ENCODE measurements at places on chromosomes 4 and X.

GRCh38 chrX:1475481-1475880, 22.8 kb upstream of the ASMTL start:
- DNase-seq: no peak

GRCh38 chrX:31837445-31838049, 765.7 kb upstream of the FTHL17 start:
- no peak for DNase-seq

GRCh38 chr4:1058198-1058996, 47.0 kb downstream of the FGFRL1 start:
- DNase-seq: no peak

- no peak for DNase-seq
Measured at GRCh38 chrX:130846746-130847145, 56.3 kb downstream of the ENOX2 start.

GRCh38 chr4:176001151-176002006, 64.3 kb upstream of the WDR17 start:
- DNase-seq: no peak

- DNase-seq: no peak
Measured at GRCh38 chr4:108854786-108855185, 91.9 kb upstream of the ETNPPL start.

DNA sequence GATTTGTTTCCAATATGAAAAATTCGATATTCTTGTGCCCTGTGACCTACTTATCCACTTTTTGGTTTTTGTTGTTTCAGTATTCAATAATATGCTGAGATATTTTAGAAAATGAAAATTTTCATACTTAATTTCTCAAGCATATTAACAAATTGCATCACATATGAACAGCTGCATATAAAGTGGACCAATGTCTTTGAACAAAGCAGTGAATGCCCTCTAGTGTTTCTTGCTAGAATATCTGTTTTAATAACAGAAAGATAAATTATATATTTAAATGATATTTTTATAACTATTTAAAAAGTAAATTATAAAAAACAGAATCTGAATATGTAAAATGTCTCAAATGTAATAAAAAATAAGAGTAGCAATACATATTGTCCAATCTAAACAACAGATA, 31.7 kb upstream of the INTU start:
- DNase-seq: no peak

DNA sequence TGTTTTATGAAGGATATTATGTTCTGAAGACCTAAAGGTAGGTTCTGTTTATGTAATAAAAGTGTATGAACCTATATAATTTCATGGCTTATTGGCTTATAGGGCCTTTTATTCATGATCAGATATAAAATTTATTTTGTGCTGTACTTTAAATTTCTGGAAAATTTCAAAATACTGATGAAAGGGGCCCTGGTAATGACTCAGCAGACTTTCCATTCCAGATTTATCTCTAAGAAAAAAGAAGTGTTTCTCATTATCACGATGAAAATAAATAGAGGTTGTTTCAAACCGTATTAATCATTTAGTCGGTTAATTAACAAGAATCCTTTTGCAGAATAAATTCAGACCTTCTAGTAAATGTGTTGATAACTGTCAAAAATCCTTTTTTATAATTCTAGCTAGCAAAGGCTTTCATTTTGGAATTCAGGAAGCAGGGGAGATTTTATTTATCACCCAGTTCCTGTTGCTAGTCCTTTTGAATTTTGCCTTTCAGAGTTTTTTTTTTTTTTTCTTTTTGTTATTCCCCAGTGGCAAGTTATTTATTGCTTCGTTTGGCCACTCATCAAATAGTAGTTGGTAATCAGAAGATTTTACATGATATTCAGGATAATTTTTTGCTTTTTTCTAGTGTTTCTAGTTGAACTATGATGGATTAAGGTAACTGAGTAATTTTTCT, 5.4 kb upstream of the TAPT1 start:
- no peak for DNase-seq

DNA sequence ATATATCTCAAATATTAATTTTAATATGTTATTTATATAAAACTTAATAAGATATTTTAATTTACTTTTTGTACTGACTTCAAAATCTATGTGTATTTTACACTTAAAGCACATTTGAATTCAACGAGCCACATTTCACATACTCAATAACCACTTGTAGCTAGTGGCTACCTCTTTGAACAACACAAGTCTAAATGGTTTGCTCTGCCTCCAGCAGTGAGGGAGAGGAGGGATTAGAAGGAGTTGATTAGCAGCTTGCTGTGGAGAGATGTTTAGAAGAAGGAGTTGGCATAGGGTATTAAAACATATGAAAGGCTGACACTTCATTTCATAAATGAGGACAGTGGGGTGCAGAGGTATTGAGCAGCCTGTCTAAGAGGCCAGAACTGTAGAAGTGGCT, 124.0 kb downstream of the ARHGAP24 start:
- DNase-seq: no peak

GRCh38 chrX:13994536-13995080, 35.1 kb downstream of the GEMIN8 start:
- no peak for DNase-seq

GRCh38 chrX:150211988-150212387, 151.1 kb upstream of the MAMLD1 start:
- no peak for DNase-seq

- DNase-seq: no peak
Measured at GRCh38 chr4:52612341-52612740, 46.8 kb downstream of the USP46 start.

DNA sequence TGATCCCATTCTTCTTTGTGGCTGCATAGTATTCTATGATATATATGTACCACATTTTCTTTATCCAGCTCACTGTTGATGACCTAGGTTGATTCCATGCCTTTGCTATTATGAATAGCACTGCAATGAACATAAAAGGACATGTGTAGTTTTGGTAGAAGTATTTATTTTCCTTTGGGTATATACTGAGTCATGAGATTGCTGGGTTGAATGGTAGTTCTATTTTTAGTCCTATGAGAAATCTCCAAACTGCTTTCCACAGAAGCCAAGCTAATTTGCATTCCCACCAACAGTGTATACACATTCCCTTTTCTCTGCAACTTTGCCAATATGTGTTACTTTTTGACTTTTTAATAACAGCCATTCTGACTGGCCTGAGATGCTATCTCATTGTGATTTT, 278.3 kb downstream of the PCDH18 start:
- no peak for DNase-seq

DNA sequence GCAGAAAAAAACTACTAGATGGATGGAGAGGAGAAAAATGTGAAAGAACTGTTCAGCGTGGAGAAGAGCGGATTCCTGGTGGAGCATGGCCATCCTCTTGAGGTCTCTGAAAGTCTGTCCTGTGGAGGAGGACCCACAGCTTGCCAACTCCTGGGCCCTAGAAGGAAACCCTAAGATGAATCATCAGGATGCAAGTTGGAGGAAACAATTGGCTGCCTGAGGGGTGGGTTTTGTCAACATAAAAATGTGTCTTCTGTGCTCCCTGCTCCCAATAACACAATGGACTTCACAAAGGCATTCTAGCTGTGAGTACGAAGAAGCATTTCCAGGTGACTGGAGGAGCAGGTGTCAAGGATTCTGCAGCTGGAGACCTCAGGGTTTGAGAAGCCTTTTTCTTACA, 37.2 kb downstream of the CNGA2 start:
- DNase-seq: no peak

DNA sequence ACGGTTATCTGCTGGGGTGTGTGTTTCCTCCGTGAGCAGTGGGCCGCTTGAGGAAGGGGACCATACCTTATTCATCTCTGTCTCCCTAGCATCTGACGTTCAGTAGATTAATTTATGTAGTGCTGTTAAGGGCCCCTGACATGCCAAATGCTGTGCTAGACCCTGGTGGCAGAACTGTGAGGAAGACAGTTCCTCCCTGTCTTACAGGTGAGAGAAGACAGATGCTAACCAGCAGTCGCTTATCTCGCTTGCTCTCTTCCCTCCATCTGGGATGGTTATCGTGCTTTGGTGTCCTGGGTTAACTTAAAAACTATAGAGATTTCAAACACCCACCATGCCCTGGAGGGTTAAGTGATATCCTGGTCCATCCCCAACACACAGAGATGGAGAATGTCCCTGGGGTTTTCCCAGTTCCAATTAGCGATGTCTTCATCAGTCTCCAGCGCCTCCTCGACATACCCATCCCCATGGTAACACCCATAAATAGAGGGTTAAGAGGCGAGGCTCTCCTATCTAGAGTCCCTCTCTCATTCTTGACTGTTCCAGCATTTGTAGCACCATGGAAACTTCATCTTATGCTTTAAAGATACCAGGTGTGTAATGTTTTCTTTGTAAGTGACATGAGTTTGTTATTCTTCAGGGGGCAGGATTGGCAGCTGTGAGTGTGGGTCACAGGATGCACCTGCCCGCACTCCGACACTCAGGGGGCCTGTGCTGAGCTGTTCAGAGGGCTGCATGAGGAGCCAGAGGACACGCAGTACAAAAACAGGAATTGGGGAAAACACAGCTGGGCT, 135.2 kb downstream of the STK32B start:
- DNase-seq: no peak

DNA sequence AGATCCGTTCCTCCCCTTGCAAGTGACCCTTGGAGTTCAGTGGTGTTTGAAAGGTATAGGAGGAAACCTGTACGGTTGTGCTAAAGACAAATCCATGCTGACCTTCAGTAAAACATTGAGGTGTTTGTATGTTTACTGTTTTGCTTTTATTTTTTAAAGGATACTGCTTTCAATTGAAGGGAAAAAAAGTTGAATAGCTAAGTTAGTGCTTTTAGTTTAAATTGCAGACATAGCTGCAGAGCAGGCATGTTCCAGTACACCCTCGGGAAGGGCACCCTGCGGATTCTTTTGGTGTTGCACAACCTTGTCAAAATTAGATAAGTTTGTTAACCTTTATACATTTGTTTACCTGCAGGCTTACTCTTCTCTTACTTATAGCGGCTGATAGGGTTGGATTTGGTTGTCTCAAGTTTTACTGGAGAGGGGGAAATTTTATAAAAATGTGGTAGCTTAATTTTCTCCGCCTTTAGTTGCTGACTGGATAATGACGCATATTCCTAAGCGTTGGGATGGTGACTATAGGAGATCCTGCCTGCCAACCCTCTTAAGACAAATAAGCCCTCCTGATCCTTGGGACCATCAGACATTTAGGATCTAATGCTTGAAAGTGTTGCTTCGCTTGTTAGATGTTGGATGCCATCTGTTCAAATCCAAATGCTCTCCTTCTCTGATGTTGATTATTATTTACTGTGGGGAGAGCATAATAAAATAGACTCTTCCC, 2.0 kb downstream of the RAPGEF2 start:
- DNase-seq: no peak

DNA sequence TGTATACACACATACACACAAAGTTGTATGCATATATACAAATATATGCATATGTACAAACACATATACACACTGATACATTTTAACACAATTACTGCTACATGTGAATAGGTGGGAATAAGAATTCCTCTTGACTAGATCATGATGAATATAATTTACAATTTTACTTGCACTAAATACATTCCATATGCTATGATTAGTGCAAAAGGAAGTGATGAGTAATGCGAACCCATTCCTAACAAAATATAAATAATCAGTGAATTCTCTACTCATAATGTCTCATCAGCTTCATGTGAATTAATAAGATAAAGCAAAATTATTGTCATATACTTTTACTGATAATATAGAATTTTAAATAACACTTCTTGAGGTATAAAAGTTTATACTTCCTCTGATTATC, 1077.3 kb upstream of the PCDH10 start:
- DNase-seq: no peak

- DNase-seq: no peak
Measured at GRCh38 chrX:132842460-132843238, 115.8 kb downstream of the HS6ST2 start.

- no peak for DNase-seq
Measured at GRCh38 chr4:64341711-64342110, 67.5 kb downstream of the TECRL start.

- DNase-seq: no peak
Measured at GRCh38 chr4:74230902-74231499, 73.1 kb downstream of the MTHFD2L start.

DNA sequence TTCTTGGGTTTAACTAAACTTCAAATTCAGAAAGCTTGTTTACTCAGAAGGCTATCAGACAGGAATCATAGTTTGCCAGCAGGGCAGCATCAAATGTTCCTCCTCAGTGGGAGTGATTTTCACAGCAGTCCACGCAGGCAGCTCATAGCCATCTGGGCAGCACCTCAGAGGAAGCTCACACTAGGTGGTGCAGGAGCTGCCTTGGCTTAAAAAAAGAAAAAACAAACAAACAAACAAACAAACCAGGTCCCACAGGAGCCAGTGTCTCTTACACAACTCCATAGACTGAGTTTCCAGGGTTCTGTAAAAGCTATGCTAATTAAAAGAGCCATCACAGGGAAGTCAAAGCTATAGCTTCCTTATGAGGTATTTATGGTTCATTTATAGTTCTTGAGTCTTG, 10.5 kb upstream of the KLHL5 start:
- DNase-seq: no peak

DNA sequence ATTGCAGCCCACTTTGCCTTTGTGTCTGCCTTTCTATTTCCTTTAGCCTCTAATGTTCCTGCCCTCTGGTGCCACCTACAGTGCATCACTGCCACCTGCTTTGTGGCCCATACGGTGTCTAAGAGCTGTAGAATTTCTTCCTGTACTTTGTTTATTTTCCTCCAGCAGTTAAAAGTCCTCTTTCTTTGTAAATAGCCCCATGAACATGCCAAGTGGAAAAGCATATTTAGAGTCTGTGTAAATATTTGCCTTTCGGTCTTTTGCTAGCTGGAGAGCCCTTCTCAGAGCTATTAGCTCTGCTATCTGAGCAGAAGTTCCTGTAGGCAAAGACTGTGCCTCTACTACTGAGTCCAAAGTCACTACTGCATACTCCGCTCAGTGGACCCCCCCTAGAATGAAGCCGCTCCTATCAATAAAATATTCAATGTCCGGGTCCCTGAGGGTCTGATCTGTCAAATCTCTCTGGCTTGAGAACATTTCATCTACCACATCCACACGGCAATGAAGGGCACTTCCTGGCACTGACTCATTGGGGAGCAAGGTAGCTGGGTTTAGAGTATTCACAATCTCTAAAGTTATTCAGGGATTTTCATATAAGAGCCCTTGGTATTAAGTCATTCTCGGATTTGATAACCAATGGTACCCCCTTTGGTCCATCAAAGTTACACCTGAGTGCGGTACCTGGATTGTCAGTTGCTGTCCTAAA, 36.3 kb downstream of the SULT1E1 start:
- DNase-seq: no peak

- DNase-seq: no peak
Measured at GRCh38 chr4:108168671-108169523, at the start of gene LEF1. Gene LEF1, minus strand, starts transcription at chr4:108168932. Its CDS starts 1,165 bp downstream, at chr4:108167767.

DNA sequence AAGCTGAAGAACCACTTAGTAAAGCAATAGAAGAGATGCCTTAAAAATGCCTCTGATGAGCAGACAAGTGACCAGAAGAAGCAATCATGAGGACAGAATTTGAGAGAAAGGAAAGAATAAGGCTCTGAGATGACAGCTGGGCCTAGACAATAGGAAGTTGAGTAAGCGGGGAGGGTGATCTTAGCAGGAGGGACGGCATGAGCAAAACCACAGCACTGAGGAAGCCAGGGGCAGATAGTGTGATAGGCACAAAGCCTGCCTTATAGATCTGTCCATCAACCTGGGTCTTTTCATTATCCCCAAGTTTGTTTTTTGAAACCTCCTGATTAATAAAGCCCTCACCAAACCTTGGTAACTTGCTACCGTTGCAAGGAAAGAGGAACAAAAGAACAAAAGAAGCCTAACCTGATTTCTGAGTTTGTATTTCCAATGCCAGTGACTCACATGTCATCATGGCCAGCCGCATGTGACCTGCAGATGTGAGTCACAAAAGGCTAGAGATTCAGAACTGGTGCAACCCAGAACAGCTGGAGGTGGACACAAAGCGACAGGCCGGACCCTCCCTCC, 55.7 kb upstream of the PPARGC1A start:
- DNase-seq: no peak
